ENCODE measurements at places on chromosomes 11 and 22.
A peak's percentile ranks its signal among the peaks of the same experiment; 100 is the strongest.

GRCh38 chr22:21103633-21104032 is 57.9 kb downstream of the LRRC74B start:
- DNase-seq, result no peak

- no peak for DNase-seq
These were observed 16.0 kb downstream of the CELF1 start for GRCh38 chr11:47536915-47537314.

DNA sequence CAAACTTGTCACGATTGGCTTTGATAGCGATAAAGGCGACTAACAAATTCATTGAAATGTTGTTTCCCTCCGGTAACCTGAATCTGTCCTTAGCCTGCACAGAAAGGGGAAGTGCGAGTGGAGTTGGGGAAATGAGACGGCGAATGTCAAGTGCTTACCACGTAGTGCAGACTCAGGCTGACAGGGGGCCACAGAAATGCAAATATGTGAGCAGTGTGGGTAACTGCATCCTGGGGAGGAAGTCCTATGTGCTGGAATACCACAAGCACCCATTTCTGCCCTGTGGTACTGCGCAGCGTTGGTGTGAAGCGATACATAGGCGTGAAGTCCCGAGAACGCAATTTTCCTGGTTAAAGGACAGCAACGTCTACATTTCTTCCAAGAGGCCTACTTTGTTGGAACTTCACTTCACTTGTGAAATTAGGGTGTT is 869 bp upstream of the EIF4ENIF1 start:
- peak; percentile 20 for DNase-seq

GRCh38 chr11:93361435-93361834 is 30.9 kb downstream of the DEUP1 start:
- no peak for DNase-seq

GRCh38 chr22:21029486-21030025 is 2.8 kb downstream of the SLC7A4 start:
- DNase-seq, result no peak

- DNase-seq, result no peak
These were observed 166.0 kb upstream of the RASSF10 start for GRCh38 chr11:12842933-12843636.

- DNase-seq, result no peak
These were observed 15.4 kb downstream of the CELSR1 start for GRCh38 chr22:46521994-46522393.

GRCh38 chr11:2980168-2980840 is 11.8 kb downstream of the NAP1L4 start:
- no peak for DNase-seq

DNA sequence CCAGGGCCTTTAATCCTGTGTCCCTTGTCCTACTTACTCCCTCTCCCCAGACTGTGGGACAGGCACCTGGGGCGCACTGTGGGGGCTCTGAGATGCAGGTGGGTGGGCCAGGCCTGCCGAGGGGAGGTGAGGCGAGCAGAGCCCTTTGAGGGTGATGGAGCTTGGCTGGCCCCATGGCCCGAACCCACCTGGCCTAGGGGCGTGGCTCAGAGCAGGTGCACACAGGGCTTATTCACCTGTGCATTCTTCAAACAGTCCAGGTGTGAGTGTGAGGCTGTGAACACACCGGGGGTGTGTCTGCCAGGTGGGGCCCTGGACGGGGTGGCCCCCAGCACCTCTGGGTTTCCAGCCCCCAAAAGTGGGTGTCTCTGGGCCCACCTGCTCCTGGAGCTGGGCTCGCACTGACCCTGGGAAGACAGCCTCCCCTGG is 9.0 kb upstream of the MUC5AC start:
- DNase-seq, result no peak

DNA sequence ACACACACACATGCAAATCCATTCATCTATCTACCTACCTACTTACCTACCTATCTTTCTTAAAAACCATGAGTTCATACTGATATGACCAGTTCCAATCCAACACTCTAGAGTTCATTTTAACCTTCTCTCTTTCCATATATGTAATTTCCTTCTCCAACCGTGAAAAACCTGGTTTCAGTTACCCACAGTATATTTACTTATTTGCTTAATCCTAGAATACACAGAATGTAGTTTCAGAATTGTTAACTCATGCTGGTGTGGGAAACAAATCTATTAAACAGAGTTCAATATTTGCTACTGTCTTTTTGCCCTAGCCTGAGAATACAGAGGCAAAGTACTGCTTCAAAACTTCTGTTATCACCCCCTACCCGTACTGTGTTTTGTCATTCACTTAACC is 101.3 kb downstream of the RRM1 start:
- no peak for DNase-seq

DNA sequence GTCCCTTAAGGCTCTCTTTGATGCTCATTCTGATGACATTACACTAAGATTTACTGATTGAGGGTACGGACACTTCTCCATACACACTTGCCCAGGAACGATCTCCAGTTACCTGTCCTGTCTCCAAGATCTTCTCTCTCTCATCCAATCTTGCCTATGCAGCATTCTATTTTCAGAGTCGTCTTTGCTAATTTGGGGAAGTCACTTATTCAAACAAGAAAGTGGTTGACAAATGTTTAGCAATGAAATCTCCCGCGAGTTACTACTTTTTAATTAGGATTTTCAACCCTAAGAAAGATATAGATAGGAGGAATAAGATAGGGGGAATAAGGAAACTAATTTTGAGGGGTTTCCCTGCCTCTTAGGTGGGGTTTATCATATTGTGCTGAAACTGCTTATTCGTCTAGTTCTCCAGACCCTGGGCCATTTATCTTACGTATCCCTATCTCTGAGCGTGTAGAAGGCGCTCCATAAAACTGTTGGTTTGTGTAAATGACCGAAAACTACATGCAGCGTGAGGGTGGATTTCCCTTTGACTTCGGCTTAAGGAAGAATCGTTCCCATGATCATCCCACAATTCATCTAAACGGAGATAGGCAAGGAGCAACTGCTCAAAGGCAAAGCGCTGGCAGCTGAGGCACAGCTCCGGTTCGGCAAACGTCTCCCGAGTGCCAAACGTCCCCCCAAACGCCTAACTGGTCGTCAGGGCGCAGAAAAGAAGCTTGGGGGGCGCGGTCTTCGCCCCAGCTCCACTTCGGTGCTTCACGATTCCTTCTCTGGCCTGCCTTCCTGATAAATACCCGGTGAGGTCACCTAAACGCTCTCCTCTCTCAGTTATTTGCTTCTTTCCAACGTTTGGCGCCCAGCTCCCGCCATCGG is 804 bp downstream of the APIP start:
- DNase-seq, result peak; percentile 4

DNA sequence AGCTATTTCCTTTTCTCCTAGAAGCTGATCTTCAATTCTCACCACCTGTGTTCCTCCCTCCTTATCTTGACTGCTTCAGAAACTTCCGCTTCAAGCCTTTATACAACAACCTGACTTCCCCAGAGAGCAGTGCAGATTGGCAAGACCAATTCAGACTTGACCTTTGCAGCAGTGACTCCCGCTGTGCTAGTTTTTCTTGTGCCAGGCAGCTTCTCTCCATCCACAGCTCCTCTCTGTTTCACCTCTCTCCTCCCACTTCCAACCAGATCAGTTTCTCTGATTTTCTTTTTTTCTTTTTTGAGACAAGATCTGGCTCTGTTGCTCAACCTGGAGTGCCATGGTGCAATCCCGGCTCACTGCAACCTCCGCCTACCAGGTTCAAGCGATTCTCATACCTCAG is 74.3 kb downstream of the GRAMD1B start:
- no peak for DNase-seq

- DNase-seq, result no peak
These were observed 372.1 kb downstream of the FAT3 start for GRCh38 chr11:92596596-92597317.

GRCh38 chr11:24389575-24389974 is 107.3 kb upstream of the LUZP2 start:
- DNase-seq, result no peak

DNA sequence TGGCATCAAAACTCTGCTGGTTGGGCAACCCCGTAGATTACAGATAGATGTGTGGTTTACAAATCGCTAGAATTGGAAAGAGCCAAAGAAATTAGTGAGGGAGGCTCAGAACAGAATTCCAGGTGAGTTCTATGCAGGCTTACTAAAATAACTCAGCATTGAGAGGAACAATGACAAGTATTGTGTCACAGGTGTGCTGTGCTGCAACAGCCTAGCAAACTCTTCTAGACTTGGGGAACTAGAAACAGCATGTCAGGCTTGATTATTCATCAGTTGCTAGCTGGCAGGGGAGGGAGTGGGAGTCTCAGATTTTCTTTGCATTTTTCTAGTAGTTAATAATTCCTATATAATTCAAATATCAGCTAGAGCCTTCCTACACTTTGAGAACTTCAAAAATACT is 26.3 kb upstream of the RASD2 start:
- DNase-seq, result no peak

DNA sequence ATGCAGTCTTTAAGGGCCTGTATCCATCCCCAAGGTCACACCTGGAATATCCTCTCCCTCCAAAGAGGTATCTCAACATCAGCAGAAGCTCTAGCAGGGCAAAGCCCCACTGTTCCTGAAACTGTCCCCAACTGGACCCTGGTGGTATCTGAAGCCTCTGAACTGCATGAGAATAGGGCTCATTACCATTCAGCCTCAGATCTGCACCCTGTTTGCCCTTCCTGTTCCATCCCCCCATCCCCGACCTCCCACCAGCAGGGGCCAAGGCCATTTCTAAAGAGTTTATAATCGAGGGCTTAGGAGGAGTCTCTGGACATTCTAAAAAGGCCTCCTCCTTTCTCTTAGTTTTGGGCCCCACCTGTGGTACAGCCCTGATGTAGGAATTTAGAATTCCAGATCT is 74.0 kb upstream of the THY1 start:
- DNase-seq, result no peak

GRCh38 chr11:17275400-17276235 is 921 bp upstream of the NUCB2 start:
- DNase-seq, result no peak

DNA sequence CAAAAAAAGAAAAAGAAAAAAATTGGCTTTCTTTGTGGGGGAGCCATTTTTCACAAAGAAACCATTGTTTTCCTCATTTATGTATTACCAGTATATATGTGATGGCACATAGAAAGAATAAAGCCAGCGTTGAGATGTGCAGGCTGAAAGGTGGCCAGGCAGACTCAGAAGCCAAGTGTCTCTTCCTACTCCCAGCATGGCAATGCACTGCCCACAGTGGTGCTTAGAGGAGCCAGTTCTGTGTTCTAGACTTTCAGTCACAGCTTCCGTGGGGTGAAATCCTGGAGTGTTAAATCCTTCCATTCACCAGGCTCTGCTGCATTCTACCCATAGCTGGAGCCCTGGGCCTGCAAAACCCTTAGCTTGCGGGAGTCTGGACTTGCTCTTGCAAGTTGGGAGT is 18.9 kb downstream of the SNAP29 start:
- DNase-seq, result no peak

GRCh38 chr11:16993495-16993894 is 20.7 kb downstream of the PLEKHA7 start:
- DNase-seq, result no peak

DNA sequence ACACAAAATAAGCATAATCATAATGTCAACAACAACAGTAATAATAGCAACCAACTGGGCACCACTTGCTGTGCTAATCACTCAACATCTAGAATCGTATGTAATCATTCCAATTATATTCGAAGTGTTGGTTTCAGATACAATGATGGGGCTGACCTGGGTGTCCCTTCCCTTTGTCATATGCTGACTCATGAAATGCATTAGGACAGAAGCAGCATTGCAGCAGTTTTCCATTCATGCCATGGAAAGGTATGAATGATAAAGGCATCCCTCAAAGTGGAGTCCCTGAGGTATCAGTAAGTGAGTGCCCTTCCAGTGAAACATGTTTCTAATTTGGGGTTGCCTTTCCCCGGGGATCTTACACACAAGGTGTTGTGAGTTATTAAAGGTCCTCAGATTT is 46.3 kb upstream of the ANO3 start:
- DNase-seq, result no peak

DNA sequence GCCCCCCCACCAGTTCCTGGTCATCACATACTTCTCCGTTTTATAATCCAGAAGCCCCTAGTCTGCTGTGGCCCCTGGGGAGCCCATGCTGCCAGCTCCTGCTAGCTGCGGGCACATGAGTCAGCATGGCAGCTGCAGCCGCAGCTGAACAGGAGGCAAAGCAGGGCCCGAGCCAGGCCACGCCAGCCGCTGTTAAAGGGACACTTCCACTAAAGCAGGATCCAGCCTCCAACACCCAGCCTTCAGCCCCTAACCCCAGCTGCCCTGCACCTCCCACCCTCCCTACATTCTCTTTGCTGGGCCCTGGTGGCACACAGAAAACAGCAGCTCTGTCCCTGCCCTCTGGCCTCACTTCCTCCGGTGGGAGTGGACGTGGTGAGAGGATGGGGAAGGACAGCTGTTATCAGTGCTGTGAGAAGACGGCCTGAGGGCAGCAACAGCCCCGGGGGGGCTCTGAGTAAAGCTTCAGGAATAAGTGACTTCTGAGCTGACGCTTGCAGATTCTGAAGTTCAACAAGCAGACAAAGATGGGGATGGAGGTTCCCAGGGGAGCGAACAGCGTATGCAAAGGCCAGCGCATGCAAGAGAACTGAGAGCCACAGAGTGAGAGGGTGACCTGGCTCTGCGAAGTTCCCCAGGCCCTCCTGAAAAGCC is 688 bp upstream of the LRRC74B start:
- no peak for DNase-seq

- DNase-seq, result peak; percentile 98
These were observed at the start of gene PDXP for GRCh38 chr22:37658133-37659065. PDXP (plus strand) TSS chr22:37658723; CDS start chr22:37658783, 60 bp downstream.

- no peak for DNase-seq
These were observed 154.3 kb downstream of the NXPE2 start for GRCh38 chr11:114832532-114833125.

GRCh38 chr11:126468102-126468521 is 112.6 kb downstream of the ST3GAL4 start:
- no peak for DNase-seq

- DNase-seq, result peak; percentile 40
These were observed 170.3 kb upstream of the ZBED5 start for GRCh38 chr11:11028017-11028692.

DNA sequence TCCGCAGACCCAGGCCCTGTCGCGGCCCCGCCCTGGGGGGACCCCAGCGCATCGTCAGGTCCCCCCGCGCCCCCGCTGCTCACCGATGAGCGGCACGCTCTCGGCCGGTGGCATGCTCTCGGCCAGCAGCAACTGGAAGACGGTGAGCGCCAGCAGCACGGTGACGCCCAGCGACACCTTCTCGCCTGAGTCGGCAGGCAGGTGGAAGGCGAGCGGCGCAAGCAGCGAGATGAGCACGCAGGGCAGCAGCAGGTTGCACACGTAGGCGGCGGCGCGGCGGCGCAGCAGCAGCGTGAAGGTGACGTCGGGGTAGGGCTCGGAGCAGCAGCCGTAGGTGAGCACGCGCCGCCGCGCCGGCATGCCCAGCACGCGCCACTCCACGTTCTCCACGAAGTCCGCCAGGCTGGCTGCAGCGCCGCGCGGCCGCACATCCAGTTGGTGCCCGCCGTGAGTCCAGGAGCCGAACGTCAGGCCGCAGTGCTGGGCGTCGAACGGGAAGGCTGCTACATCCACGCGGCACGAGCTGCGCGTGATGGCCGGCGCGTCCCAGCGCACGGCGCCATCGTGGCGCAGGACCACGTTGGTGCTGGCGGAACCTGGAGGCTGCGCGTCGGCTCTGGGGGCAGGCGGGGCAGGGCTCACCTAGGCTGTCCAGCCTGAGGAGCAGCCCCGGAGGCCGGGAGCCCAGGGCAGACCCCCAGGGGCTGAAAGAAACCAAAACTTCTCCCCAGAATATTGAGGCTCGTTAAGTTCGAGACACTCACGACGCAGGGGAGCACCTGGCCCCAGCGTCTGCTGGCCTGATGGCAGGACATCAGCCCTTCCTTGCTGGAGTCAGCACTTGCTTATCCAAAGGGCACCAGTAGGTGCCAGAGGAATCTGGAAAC is 3.8 kb downstream of the CHRNA10 start:
- no peak for DNase-seq

- DNase-seq, result no peak
These were observed 1.0 kb upstream of the ROBO4 start for GRCh38 chr11:124898711-124899110.
